ENCODE measurements at places on chromosomes 2 and 18.

DNA sequence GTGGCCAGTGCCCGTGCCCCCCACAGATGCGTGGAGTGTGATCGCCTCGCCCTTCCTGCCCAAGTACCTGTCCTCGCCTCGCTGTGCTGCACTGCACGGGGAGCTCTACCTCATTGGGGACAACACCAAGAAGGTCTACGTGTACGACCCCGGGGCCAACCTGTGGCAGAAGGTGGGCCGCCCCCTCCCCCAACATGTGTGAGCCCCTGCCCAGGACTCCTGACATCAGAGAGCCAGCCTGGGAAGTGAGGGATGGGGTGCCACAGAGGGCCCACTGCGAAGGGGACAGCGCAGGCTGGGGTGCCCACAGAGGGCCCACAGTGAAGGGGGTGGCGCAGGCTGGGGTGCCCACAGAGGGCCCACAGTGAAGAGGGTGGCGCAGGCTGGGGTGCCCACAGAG lies 9.8 kb upstream of the ERFE start:
- DNase-seq = no peak

DNA sequence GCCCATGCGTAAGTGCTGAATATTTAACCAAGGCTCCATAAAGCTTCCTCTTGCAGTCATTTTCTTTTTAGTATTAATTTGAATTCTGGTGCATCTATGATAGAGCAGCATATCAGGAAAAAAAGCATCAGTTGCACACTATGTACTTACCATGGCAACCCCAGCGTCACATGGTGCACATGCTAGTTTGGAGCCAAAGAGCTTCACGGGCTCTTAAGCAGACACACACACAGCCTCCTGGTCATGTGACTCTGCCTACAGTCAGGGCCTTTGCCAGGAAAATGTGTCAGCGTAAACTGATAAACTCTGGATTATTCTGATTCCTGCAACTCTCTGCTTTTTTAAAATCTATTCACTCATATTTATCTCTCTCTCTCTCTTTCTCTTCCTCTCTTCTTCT lies 30.2 kb downstream of the NYAP2 start:
- no peak for DNase-seq

DNA sequence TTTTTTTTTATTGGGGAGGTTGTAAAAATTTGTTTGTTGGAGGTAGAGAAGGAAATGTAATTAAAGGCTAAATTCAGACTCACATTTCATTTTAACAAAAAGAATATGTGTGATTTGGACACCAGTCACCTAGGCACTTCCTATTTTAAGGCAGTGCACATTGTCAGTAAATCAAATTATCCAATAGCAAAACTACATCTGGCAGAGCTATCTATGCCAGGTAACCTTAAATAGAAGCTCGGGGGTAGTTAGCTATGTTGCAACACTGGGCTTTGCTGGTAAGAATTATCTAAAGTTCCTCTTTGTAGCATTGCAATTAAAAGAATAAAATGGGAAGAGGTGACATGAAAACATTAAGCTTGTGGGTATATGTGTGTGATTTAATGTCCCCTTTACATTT lies 1064.4 kb upstream of the ZEB2 start:
- DNase-seq = no peak

GRCh38 chr2:134027980-134028379 lies 225.9 kb upstream of the MGAT5 start:
- no peak for DNase-seq

DNA sequence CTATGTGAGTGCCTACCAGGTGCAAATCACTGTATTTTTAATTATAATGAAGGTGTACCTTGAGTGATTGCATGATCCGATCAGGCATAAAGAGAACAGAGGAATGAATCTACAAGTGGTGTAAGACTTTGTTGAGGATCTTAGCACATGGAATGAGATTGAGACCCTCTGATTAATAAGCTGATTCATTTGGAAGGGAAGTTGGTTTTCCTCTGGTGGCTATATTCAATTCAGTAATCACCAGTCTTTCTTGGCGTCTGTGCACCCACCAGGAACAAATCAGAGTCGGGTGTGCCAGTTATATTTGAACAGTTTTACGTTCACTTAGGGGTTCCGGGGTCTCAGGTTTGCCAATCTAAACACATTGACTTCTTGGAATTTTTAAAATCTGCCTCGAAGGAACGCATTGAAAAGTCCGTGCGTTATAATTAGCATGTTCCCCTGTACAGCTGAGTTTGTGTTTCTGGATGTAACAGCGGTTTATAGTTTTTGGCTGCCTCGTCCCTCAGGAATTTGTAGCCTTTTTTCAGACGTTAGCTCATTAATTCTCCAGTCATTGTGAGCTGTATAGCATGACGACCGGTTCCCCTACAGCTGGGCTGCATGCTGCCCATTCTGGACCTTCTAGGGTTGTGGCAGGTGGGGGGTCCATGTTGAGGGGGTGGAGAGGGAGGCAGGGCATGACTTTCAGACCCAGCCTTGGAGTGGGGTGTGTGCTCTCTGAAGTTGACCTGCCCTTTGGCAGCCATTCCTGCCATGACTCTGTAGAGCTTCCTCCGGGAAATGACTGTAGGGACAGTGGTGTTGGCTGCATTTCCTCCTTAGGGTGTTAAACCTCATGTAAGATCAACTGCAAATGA lies 20.3 kb downstream of the MYO1B start:
- DNase-seq = no peak

DNA sequence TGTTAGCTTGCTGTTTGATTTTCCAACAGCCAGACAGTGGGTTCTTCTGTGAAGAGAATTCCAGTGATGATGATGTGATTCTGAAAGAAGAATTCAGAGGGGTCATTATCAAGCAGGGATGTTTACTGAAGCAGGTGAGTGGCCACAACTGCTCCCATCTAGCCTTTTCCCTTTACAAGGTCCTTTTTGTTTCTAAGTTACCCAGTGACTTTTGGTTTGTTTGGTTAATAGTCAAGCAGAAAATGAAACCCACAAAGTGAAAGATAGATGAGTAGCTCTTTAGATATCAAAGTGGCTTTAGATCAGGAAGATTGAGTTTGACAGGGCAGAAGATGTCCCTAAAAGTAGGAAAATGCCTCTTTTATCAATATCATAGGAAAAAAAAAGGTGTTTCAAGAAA lies 23.3 kb downstream of the PLEK start:
- DNase-seq = no peak

All from AG09319 (cell line).